ENCODE measurements at places on chromosomes 5 and 9. TPM values are rescaled to one million over a fixed set of nuclear protein-coding genes. Genes with fewer than 3 reads are reported as not detected.

- no peak for DNase-seq
These were observed 16.7 kb downstream of the TJP2 start for GRCh38 chr9:69190863-69191181.

DNA sequence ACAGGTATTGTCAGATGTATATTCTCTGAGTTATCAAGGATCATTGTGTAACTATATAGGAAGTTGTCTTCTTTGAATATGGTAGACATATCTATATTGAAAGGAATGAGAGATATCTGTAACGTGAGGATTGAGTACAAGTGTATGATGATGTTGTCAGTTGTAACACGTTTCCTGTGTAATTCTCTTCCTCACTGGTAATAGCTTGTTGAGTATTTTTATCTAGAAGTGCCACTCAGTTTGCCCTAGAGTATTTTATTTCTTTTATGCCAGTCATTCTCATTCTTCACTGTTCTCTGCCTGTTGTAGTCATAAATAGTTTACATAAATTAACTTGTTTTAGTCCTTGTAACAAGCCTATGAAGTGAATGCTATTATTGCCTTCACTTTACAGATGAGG lies 172.1 kb downstream of the BAAT start:
- DNase-seq = no peak

GRCh38 chr9:109467936-109468335 lies 30.2 kb downstream of the PTPN3 start:
- DNase-seq = peak; percentile 29

Gene PRSS3
- 1.6 TPM for total RNA-seq

Gene RGMB
- total RNA-seq = 13.2 TPM

DNA sequence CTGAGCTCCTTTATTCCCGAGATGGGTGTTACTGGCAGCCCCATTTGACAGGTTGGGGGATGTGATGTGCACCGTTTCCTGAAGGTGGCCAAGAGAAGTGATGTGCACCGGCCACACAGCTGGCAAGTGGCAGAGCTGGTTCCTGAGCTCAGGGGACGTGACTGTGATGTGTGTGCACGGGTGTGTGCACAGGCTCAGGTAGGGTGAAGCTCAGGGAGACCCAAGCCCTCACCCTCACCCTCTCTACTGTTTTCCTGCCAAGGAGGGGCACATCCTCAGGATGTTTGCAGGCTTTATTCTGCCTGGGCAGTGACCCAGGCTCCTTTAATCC lies 56.6 kb downstream of the WWC1 start:
- no peak for DNase-seq

DNA sequence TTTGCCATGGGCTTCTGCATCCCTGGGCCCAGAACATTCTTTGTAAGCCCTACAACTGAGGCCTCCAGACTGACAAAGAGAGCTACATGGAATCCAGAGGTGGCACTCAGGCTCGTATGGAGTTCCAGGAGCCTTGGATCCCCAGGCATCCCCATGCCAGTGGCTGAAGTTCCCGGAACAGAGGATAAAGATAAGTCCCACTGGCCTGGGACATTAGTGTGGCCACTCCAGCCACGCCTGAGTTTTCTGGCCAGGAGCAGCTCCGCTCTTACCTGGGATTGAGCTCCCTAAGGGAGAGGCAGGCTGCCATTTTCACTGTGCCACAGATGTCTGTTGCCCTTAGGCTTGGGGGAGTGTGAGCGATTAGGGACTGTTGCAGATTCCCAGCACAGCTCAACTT lies 656.3 kb upstream of the FAM174A start:
- no peak for DNase-seq

DNA sequence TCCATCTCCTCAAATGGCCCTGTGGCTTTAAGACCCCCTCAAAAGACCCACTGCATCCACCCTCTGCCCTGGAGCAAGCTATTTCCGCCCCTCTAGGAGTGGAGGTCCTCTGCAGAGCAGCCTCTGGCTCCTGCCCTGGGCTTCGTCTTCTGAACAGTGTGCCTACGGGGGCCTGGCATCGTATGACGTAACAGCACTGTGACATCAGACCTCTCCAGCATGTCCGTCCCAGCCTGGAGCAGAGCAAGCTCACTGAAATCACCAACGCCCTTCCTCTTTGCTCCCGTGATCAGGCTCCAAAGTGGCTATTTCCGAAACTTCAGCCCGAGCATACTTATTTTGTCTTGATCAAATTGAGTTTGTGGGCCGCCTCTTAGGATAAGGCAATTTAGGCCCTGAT lies 69.1 kb upstream of the PTCH1 start:
- DNase-seq = no peak

DNA sequence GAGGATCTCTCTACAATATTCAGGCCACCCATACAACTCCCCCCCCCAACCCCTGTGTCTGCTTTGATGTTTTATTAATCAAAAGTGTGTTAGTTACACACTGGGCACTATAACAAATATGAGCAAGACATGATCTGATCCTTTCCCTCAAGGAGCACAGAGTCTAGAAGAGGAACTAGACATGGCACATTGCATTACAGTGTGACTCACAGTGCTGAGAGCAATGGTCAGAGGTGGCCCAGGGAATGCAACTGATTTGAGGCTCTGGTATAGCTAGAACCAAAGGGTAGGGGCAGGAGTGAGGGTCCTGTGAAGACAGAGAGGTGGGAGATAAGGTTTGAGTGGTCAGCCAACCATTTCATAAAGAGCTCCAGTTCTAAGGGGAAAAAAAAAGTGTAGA lies 539.2 kb downstream of the ACTL7B start:
- no peak for DNase-seq

Gene SLCO4C1
- total RNA-seq = 12.0 TPM

Gene GABRA6
- total RNA-seq = not detected

DNA sequence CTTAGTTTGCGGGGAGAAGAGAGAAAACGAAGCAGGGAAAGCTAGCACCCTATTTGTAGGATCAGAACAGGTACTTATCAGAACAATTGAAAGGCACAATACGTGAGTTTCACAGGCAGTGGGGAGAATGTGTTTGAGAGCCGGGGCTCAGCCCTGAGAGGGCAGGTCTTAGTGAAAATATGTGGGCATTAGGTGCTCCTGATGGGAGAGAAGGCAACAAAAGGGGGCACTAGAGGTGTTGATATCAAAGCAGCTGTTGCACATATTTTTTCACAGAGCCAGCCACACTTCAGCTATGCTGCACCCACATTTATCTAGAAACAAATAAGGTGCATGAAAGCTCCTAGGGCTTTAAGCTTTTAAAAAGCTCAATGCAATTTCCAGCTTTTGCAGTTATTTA lies 99.7 kb upstream of the MAN2A1 start:
- DNase-seq = peak; percentile 2

DNA sequence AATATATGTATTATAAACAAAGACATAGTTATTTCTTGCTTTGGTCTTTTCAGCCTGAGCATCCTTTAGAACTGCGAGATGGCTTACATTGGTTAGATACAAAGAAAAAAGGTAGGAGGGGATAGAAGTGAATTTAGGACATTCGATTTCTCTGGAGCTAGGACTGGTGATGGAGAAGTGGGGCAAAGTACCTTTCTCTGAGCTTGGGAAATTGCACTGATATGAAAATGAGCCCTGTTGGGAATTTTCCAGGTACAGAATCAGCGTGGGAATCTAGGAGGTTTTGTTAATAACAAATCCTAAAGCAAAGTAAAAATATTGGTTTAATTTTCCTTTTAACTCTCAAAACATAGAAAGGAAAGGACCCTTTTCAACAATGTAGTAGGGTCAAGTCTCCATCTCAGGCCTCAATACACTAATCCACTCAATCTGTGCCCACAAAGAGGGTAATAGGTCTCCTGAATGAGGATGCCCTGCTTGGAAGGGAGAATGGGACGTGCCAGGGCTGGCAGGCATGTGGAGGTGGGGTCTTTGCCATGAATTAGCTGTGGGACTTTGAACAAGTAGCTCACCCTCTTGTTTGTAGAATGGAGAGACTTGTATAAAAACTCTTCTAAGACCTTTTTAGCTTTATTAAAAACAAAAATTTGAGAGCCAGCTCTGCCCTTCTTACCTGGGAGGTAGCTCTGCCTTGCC lies 17.7 kb downstream of the SNX18 start:
- DNase-seq = no peak

DNA sequence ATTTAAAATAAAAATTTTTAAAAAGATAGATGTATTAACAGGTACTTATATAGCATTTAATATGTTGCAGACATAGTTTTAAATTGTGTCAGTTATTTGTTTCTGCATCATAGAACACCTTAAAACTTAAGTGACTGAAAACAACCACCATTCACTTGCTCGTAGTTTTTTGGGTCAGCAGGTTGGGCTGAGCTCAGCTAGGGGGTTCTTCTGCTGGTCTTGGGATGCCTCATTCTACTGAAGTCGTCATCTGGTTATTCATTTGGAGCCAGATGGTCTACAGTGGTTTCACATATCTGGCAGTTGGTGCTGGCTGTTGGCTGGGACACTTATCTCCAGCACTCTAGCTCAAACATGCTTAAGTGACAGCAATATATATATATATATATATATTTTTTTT lies 29.6 kb downstream of the PSAT1 start:
- DNase-seq = no peak

Gene OLFM1
- total RNA-seq = not detected

Gene SMIM15
- 108 TPM for total RNA-seq

Gene IFNA21
- total RNA-seq = not detected

Gene ADAMTS6
- total RNA-seq = 2.7 TPM

- no peak for DNase-seq
These were observed 5.8 kb downstream of the ADAMTS16 start for GRCh38 chr5:5145651-5146529.

DNA sequence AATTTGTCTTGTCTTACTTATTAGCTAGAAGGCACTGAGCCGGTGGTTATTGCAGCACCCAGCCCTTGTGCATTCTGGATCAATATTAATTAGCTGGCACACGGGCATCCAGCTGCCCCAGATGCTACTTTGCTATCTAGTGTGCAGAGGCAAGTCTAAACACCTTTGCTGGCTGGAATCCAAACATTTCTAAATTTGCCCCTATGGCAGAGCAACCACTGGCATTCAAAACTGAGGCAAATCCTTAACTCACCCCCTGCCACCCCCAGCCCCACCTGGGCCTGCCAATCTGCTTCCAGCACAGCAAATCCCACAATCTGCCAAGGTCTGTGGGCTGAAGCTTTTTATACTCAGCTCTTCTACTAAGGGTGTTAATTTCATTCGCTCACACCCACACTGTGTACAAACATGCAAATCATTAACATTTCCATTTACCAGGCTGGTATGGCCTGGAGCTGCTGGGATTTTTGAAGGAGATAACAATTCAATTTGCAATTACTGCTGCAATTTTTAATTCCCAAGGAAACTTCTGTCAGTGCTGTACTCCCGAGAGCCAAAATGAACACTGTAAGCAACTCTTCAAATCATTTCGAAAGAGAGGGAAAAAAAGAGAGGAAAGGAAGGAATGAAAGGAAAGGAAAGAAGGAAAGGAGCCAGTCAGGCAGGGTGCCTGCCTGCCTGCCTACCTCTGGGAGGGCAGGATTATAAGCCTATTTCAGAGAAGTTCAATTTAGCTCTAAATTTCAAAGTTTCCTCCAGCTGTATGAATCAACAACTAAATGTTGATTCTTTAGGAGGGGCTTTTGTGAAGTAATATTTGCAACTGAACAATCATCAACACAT lies 35.5 kb downstream of the RAPGEF1 start:
- peak; percentile 72 for DNase-seq
